ENCODE measurements at places on chromosomes 3 and 15. TPM values are rescaled to one million over a fixed set of nuclear protein-coding genes. Genes with fewer than 3 reads are reported as not detected.

ARID3B gene
- total RNA-seq: 66.5 TPM

DNA sequence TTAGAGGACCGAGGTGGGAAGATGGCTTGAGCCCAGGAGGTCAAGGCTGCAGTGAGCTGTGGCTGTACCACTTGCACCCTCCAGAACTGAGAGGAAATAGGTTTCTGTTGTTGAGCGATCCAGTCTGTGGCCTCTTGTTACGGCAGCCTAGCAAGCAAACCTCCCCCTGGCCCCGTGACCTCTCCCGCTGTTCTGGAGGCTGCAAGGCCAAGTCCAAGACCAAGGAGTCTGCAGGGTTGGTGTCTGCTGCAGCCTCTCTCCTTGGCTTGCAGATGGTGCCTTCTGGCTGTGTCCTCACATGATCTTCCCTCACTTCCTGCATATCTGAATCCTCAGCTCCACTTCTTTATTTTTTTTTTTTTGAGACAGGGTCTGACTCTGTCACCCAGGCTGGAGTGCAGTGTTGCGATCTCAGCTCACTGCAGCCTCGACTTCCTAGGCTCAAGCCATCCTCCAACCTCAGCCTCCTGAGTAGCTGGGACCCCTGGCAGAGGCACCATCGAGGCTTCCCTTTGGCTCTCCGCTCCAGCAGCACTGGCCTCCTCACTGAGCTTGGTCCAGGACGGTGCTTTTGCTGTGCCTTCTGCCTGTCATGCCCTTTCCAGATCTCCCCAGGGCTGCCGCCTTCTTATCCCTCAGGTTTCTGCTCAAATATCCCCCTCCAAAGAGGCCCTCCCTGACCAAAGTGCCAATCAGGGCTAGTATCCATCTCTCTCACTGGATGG lies 18.0 kb upstream of the PLXND1 start:
- H3K27ac ChIP-seq: peak overlapping the region; percentile 92
- H3K36me3 ChIP-seq: no peaks in the 10 kb centered on the region
- H3K4me1 ChIP-seq: peaks cover 62% of the 10 kb centered on the region
- H3K4me3 ChIP-seq: no peak overlapping the region
- DNase-seq: no peak

DNA sequence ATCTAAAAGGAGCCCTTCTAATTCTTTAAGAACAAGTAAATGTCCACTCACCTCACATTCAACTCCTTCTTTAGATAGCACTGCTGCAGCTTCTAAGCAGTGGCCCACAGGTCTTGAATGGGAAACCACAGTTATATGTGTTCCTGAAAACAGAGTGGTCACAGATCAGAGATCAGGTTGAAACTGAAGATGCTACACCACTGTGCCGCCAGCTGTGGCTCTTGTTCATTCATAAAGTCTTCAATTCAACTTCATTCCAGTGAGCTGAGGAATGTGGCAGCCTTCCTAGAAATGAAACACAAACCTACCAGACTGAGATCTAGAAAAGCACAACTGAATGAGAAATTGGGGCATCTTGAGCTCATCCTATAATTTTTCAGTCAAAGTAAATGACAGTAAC lies 4.0 kb downstream of the PDHB start:
- H3K4me3 ChIP-seq: no peak overlapping the region
- H3K27ac ChIP-seq: no peak overlapping the region
- no peak for DNase-seq
- H3K4me1 ChIP-seq: peaks cover 23% of the 10 kb centered on the region
- H3K36me3 ChIP-seq: peaks cover 8% of the 10 kb centered on the region

GRCh38 chr3:127532561-127533203 lies 57.9 kb downstream of the TPRA1 start:
- DNase-seq: no peak
- peaks cover 26% of the 10 kb centered on the region for H3K4me1 ChIP-seq
- no peak overlapping the region for H3K4me3 ChIP-seq
- no peaks in the 10 kb centered on the region for H3K27me3 ChIP-seq

DNA sequence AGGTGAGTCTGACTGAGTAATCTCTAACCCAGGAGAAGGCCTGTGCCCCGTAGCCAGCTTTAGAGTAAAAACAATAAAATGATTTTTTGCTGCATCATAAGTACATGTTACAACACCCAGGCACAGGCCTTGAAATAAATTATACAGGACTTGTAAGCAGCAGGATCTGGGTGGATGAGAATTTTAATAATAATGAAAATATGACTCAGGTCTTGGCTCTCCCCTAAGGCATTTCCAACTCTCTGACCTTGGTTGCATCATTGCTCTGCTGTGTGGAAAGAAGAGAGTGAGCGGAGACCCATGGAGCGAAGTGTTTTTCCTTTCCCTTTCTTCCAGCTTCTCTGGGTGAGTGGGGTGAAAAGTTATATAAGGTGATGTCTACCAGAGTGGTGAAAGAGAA lies 44.6 kb downstream of the EOMES start:
- peaks cover 6% of the 10 kb centered on the region for H3K4me1 ChIP-seq
- no peaks in the 10 kb centered on the region for H3K36me3 ChIP-seq
- DNase-seq: no peak
- H3K27me3 ChIP-seq: no peaks in the 10 kb centered on the region
- H3K27ac ChIP-seq: no peak overlapping the region

DNA sequence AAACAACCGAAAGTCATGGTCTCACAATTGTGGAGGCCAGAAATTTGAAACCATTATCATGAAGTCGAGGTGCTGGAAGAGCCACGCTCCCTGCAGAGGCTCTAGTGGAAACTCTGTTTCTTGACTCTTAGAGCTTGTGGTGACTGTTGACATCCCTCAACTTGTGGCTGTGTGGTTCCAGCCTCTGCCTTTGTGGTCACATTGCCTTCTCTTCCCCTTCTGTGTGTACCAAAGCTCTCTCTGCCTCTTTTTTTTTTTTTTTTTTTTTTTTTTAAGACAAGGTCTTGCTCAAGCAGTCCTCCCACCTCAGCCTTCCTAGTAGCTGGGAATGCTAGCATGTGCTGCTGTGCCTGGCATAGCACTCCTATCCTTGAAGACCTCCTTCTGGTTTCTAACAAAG lies 48.7 kb upstream of the CRTC3 start:
- DNase-seq: no peak
- H3K4me3 ChIP-seq: no peak overlapping the region
- peaks cover 11% of the 10 kb centered on the region for H3K4me1 ChIP-seq
- no peak overlapping the region for H3K27ac ChIP-seq
- H3K36me3 ChIP-seq: no peaks in the 10 kb centered on the region

Data from neural crest cell (in vitro differentiated cells).